ENCODE measurements at places on chromosomes 16 and 17.

DNA sequence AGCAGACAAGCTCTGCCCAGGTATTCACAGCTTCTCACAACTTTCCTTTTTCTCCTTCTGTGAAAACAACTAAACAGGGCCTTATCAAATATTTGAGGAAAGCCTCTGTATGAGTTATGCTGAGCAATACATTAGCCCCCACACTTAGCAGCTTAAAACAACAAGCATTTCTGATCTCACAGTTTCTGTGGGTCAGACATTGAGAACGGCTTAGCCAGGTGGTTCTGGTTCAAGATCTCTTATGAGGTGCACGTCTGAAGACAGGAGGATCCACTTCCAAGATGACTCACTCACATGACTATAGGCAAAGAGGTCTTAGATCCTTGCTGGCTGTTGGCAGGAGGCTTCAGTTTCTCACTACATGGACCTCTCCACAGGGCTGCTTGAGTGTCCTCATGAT lies 181.4 kb upstream of the WSCD1 start:
- no peak for DNase-seq

GRCh38 chr17:2421315-2422147 lies 20.7 kb upstream of the MNT start:
- DNase-seq: no peak

GRCh38 chr16:27112093-27112811 lies 45.5 kb downstream of the C16orf82 start:
- no peak for DNase-seq

DNA sequence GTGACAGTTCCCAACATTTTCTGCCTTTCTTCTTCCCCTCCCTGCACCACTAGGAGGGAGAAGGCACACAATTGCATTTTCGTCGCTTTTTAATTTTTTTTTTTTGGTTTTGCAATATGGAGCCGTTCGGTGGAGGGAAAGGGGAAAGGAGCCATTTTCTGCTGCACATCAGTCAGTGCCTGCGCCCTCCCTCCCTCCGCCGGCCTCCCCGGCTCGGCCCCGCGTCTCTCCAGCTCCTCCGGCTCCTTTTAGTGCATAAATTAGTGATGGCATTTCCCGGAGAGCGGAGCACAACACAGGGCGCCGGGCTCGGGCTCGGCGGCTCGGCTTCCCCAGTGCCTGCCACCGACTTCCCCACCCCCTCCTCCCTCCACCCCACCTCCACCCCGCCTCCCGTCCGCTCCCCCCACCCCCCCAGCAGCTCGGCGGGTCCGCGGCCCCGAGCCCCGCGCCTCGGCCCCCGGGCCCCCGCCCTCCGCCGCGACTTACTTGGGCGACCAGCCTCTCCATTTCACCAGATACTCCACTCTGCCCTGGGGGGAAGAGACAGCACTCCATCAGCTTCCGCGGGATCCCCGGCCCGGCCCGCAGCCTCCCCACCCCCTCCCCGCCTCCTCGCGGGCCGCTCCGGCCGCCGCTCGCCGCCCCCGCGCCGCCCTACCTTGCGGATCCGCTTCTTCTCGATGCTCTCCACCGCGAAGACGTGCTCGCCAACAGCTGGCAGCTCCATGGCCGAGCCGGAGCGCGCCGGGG lies 542 bp downstream of the CBX4 start:
- DNase-seq: peak; percentile 31

DNA sequence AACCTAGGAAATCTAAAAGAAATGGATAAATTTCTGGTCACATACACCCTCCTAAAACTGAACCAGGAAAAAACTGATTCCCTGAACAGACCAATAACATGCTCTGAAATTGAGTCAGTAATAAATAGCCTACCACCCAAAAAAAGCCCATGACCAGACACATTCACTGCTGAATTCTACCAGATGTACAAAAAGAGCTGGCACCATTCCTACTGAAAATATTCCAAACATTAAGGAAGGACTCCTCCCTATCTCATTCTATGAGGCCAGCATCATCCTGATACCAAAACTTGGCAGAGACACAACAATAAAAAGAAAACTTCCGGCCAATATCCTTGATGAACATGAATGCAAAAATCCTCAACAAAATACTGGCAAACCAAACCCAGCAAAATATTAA lies 52.9 kb downstream of the TTC19 start:
- no peak for DNase-seq

DNA sequence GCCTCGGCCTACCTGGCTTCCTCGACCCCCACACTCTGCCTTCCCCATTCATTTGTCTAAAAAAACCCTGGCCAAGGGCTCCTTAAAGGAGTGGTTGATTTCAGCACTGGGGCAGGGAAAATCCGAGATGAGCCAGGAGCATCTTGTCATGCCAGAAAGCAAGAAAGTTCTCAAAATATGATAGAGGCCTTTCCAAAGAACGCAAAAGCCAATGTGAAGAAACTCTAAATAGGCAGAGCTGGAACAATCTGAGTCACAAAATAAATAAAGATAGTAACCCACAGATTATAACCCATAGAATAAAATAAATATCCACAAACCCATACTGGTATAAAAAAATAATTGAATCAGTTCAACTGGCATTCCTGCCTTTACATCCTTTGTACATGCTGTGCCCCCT lies 192.3 kb upstream of the SALL1 start:
- no peak for DNase-seq

Measured in SHP77 treated with DMSO at 0.1 percent for 48 hours (cell line).